ENCODE measurements at places on chromosomes 13 and 19. TPM values are rescaled to one million over a fixed set of nuclear protein-coding genes. Genes with fewer than 3 reads are reported as not detected.
A peak's percentile ranks its signal among the peaks of the same experiment; 100 is the strongest.

DNA sequence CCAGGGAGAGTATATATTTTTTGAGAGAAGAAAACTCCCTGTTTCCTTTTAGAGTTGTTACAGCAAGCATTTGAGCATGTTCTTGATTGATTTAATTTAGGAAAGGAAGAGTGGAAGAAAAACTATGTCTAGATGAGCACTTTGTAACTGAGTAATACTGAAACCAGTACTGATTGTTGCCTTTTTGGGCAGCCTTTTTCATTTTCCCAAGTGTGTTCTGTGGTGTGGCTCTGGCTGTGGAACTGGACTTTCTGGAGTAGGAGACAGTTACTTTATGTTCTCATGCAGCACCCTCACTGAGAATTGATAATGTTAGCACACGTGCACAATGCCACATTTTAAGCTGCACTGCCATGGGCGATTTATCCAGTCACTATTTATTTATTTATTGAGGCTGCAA lies 211.5 kb downstream of the LMO7 start:
- DNase-seq, result no peak
- no peaks in the 10 kb centered on the region for H3K27me3 ChIP-seq
- no peak overlapping the region for H3K27ac ChIP-seq
- H3K36me3 ChIP-seq, result peaks cover 30% of the 10 kb centered on the region
- no peak overlapping the region for H3K4me3 ChIP-seq

DNA sequence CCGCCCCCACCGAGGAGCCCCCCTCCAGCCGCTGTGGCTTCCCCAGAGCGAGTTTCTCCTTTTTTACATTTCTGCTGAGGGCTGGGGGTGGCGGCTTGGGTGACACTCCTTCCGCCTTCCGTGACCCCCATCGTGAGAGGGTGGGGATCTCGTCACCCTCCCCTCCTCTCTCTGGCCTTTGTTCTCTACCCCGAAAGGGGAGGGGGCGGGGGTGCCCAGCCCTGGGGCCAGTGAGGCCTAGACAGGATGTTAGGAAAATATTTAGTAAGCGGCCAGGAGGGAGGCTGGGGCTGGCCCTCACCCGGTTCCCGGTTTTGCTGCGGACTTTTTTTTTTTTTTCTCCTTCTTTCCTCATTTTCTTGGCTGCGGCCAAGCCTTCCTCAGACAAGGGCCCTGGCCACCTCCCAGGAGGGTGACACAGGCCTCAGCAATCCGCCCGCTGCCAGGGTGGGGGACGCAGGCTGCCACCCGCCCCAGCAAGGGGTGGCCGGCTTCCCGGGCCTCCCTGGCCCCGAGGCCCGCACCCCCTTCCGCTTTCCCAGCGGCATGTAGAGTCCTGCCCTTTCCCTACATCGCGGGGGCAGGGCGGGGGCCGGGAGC lies 3.9 kb downstream of the MIDN start:
- no peak for DNase-seq
- H3K27me3 ChIP-seq, result no peaks in the 10 kb centered on the region
- H3K4me1 ChIP-seq, result peaks cover 2% of the 10 kb centered on the region
- H3K4me3 ChIP-seq, result peak overlapping the region; percentile 93
- H3K36me3 ChIP-seq, result peaks cover 9% of the 10 kb centered on the region
- peak overlapping the region; percentile 86 for H3K27ac ChIP-seq

DNA sequence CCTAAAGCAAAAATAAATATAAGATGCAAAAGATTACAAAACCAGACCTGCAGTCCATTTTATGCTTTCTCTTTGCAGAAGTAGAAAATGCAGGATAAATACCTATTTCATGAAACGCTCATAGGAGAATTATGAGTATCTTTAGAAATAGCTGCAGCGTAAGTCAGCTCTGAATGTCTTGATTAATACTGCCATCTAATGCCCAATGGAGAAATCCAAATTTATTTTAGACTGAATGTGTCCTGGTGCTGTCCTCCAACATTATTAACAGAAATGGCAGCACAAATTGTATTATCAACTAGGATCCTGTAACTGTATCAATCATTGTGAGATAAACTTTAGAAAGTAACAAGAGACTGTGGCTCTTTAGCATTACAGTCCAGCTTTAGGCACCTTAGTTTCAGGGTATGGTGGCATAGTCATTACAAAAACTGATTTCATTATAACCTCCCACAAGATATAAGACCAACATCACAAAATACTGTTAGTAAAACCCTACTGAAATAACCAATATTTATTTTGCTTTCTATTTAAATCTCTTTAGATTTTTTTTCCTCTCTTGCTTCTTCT lies 162.1 kb upstream of the MIR17HG start:
- DNase-seq, result no peak
- H3K36me3 ChIP-seq, result no peaks in the 10 kb centered on the region
- no peak overlapping the region for H3K4me3 ChIP-seq
- peaks cover 7% of the 10 kb centered on the region for H3K4me1 ChIP-seq
- H3K27me3 ChIP-seq, result no peaks in the 10 kb centered on the region

- no peaks in the 10 kb centered on the region for H3K27me3 ChIP-seq
- H3K27ac ChIP-seq, result no peak overlapping the region
These were observed 6.5 kb upstream of the RLN3 start for GRCh38 chr19:14021474-14021873.

DNA sequence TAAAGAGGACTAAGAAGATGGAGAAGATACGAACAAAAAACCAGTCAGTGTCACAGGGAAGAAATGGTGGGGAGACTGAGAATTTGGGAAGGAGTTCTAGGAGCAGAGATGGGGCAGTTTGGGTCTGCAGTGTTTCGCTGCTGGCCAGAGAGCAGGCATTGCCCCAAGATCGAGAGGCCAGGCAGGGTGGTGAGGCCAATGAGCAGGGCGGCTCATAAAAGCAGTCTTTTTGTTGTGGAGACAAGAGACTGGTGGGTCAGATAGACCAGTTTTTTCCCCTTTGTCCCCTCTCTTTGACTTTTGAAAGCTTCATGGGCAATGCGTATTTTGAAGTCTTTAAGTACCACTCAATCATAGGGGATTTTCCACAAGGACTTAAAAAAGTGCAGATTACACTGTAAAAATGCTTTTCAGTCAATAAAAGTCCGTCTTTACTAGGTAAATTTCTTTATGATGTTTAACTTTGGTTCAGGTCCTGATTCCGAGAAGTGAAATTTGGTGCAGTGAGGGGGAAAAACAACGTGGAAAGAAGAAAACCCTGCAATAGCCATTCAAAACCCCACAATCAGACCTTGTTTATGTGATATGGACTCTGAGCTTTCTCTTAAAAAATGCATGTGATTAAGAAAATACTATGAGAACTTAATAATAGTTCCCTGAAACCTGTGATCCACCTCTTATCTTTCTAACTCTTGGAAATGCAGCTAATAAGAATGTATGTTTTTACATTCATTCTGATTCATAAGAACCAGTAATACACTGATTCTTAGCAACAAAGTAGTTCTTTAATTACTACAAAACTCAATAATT lies 338.9 kb downstream of the KLF5 start:
- no peak for DNase-seq
- H3K27me3 ChIP-seq, result no peaks in the 10 kb centered on the region
- H3K4me1 ChIP-seq, result peaks cover 8% of the 10 kb centered on the region
- H3K36me3 ChIP-seq, result peaks cover 7% of the 10 kb centered on the region

- H3K27me3 ChIP-seq, result no peaks in the 10 kb centered on the region
- peaks cover 30% of the 10 kb centered on the region for H3K36me3 ChIP-seq
- DNase-seq, result no peak
These were observed 1.4 kb downstream of the ZNF865 start for GRCh38 chr19:55606817-55607216.

GRCh38 chr13:43492311-43492710 lies 294.5 kb downstream of the ENOX1 start:
- H3K4me3 ChIP-seq, result no peak overlapping the region
- no peaks in the 10 kb centered on the region for H3K27me3 ChIP-seq
- no peaks in the 10 kb centered on the region for H3K36me3 ChIP-seq
- no peak for DNase-seq
- no peak overlapping the region for H3K27ac ChIP-seq

GRCh38 chr13:24271601-24272451 lies 37.6 kb upstream of the C1QTNF9 start:
- DNase-seq, result no peak
- H3K27ac ChIP-seq, result peak overlapping the region; percentile 79
- H3K4me3 ChIP-seq, result peak overlapping the region; percentile 42
- peaks cover 23% of the 10 kb centered on the region for H3K4me1 ChIP-seq
- H3K27me3 ChIP-seq, result no peaks in the 10 kb centered on the region

DNA sequence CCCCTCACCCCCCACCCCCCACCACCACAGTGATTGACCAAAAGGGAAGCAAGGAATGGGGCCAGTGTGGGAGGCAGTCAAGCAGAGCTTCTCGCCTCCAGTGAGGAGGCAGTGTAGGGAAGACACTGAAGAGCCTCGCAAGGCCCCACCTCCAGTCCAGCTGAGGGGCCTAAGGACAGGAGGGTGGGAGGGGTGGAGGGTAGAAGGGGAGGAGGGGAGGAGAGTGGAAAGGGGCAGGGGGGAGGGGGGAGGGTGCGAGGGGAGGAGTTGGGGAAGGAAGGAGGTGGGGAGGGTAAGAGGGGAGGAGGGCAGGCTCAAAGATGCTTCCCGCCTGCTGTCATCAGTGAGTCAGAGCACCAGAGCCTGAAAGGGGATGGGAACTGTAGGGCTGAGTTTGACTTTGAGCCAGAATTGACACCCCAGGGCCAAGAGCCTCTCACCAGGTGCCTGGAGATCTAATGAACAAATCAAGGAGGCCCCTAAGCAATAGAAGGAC lies 786.2 kb downstream of the UQCRFS1 start:
- H3K27me3 ChIP-seq, result peaks cover 7% of the 10 kb centered on the region
- no peak overlapping the region for H3K27ac ChIP-seq
- no peak overlapping the region for H3K4me3 ChIP-seq
- peaks cover 36% of the 10 kb centered on the region for H3K4me1 ChIP-seq
- no peaks in the 10 kb centered on the region for H3K36me3 ChIP-seq
- no peak for DNase-seq

DNA sequence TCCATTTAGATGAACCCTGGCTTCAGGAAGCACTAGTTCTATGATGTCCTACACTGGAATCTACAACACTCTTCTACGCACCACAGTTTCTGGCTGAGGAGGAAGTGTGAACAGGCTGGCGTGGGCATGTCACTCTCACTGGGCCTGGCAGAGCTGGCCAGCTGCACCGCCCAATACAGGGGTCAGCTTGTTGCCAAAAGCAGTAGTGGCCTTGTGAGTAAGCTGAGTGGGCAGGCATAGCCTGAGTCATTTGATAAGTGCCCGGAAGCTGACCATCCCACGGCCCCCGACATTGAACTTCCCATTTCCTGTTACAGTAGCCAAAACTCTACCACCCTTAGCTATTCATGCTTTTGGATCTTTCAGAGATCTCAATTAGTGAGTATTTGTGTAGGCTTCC lies 240.9 kb upstream of the SERP2 start:
- DNase-seq, result no peak
- H3K4me1 ChIP-seq, result no peaks in the 10 kb centered on the region
- H3K4me3 ChIP-seq, result no peak overlapping the region

- H3K27ac ChIP-seq, result no peak overlapping the region
- peaks cover 3% of the 10 kb centered on the region for H3K27me3 ChIP-seq
- no peak overlapping the region for H3K4me3 ChIP-seq
- peaks cover 1% of the 10 kb centered on the region for H3K4me1 ChIP-seq
These were observed 11.1 kb upstream of the ENOX1 start for GRCh38 chr13:43797869-43798268.

DNA sequence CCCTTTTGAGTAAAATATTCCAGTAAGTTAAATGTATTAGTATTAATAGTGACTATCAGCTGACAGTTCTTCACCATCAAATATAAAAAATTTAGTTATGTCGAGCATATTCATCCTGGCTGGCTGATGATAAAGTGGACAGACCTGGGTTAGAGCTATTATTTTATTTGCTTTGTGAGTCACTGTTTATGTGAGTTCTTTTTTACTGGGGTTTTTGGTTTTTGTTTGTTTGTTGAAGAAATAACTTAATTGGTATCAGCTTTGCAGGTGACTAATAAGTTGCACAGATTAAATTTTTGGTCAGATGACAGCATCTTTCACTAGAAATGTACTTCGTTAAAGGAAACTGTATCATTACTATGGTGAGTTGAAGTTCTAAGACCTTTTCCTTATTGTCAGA lies 224.7 kb downstream of the GGACT start:
- no peak overlapping the region for H3K4me3 ChIP-seq
- DNase-seq, result no peak
- H3K27ac ChIP-seq, result no peak overlapping the region
- H3K27me3 ChIP-seq, result no peaks in the 10 kb centered on the region

DNA sequence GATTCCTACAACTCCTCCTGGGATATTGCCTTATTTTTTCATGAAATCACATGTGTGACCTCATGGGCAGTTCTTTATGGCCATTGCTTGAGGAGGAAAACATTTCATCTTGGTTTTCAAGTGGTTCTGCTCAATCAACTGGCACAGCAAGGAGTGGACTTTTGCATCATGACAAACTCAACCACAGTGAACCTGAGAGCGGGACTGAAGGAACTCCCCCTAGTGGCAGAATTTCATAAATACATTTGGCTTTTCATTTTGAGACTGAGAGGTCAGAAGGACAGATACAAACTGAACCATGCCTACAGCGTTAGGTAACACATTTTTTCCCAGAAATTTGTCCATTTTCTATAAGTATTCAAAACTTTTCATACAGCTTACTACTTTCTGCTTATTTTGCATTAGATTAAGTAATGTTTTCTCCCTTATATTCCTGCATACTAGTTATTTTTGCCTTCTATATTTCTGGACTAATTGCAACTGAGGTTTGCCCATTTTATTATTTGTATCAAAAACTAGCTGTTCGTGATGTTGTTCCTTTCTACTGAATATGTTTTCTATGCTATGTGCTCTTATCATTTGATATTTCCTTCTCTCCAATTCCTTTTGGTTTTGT lies 13.4 kb upstream of the SIGLEC12 start:
- no peaks in the 10 kb centered on the region for H3K36me3 ChIP-seq
- no peak overlapping the region for H3K4me3 ChIP-seq
- DNase-seq, result no peak
- H3K27me3 ChIP-seq, result peaks cover 6% of the 10 kb centered on the region
- no peaks in the 10 kb centered on the region for H3K4me1 ChIP-seq
- H3K27ac ChIP-seq, result no peak overlapping the region

- no peak overlapping the region for H3K27ac ChIP-seq
- H3K4me1 ChIP-seq, result no peaks in the 10 kb centered on the region
- no peaks in the 10 kb centered on the region for H3K36me3 ChIP-seq
- no peak overlapping the region for H3K4me3 ChIP-seq
- no peak for DNase-seq
These were observed 31.1 kb downstream of the CEACAM8 start for GRCh38 chr19:42563352-42564210.

PLK5 gene
- 0.24 TPM for total RNA-seq

C19orf81 gene
- total RNA-seq, result 3.7 TPM

DKKL1 gene
- 0.90 TPM for total RNA-seq

SOX1 gene
- total RNA-seq, result 0.17 TPM

CD320 gene
- total RNA-seq, result 52.3 TPM

KLK3 gene
- not detected for total RNA-seq

ANKRD24 gene
- 0.48 TPM for total RNA-seq

TBXA2R gene
- total RNA-seq, result not detected

TRAPPC2B gene
- total RNA-seq, result 11.9 TPM

ZFR2 gene
- total RNA-seq, result 4.7 TPM

ATP4A gene
- 16.8 TPM for total RNA-seq

Measured in type B pancreatic cell (in vitro differentiated cells).